Type B pancreatic cell (in vitro differentiated cells): ENCODE measurements at places on chromosomes 6 and 20. TPM values are rescaled to one million over a fixed set of nuclear protein-coding genes. Genes with fewer than 3 reads are reported as not detected.

UBR2 gene
- total RNA-seq: 26.6 and 28.1 TPM in 2 replicates

DNA sequence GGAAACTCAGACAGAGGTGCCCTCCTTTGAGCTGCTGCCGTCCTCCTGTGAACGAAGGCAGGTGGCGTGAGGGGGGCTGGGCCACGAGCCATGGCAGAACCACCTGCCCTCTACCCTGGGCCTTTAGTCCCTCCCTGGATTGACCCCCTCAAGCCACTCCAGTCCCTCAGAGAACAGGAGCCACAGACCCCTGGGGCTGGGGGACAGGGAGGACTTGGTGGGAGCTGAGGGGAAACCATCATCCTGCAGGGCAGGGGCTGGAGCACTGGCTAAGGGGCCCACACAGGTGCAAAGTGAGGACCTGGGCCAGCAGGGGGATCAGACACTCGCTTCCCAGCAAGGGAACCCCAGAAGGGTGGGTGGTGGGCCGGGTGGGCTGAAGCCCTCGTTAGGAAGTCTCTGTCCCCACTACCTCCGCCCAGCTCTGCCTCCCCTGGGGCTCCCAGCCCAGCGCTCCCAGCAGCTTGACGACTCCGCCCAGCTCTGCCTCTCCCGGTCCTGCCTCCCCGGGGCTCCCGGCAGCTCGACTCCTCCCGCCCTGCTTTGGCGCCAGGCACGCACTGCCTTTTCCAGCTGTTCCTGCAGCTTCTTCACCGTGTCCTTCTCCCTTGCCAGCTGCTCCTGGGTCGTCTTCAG, 44.4 kb downstream of the DSTN start:
- DNase-seq: peak; percentile 69
- H3K27me3 ChIP-seq: no peaks in the 10 kb centered on the region
- peak overlapping the region; percentile 79 for H3K27ac ChIP-seq
- peak overlapping the region; percentile 46 for H3K4me3 ChIP-seq
- peaks cover 9% of the 10 kb centered on the region for H3K36me3 ChIP-seq

GRCh38 chr6:63477422-63478040, 94.7 kb upstream of the LOC128125822 start:
- peaks cover 19% of the 10 kb centered on the region for H3K27me3 ChIP-seq
- H3K27ac ChIP-seq: no peak overlapping the region
- H3K36me3 ChIP-seq: no peaks in the 10 kb centered on the region
- H3K4me3 ChIP-seq: no peak overlapping the region
- H3K4me1 ChIP-seq: no peaks in the 10 kb centered on the region

GRCh38 chr6:35569011-35569461, 56.3 kb upstream of the TULP1 start:
- no peak for DNase-seq
- H3K27me3 ChIP-seq: peaks cover 10% of the 10 kb centered on the region
- H3K27ac ChIP-seq: no peak overlapping the region
- no peaks in the 10 kb centered on the region for H3K4me1 ChIP-seq
- no peaks in the 10 kb centered on the region for H3K36me3 ChIP-seq

DNA sequence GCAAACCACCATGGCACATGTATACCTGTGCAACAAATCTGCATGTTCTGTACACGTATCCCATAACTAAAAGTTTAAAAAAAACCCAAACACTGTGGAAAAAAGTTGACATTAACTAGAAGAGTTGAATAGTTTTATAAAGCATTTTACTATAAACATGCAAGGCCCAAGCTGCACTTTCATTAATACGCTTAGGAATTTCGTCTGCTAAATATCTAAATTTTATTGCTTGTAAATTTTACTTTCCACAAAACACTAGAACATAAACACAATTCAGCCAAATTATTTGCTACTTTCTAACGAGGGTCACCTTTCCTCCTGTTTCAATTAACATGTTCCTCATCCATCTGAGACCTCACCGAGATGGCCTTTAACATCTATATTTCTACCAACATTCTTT, 74.4 kb upstream of the MAN1A1 start:
- H3K27ac ChIP-seq: no peak overlapping the region
- H3K27me3 ChIP-seq: no peaks in the 10 kb centered on the region
- H3K4me1 ChIP-seq: no peaks in the 10 kb centered on the region
- DNase-seq: no peak
- H3K36me3 ChIP-seq: no peaks in the 10 kb centered on the region

DNA sequence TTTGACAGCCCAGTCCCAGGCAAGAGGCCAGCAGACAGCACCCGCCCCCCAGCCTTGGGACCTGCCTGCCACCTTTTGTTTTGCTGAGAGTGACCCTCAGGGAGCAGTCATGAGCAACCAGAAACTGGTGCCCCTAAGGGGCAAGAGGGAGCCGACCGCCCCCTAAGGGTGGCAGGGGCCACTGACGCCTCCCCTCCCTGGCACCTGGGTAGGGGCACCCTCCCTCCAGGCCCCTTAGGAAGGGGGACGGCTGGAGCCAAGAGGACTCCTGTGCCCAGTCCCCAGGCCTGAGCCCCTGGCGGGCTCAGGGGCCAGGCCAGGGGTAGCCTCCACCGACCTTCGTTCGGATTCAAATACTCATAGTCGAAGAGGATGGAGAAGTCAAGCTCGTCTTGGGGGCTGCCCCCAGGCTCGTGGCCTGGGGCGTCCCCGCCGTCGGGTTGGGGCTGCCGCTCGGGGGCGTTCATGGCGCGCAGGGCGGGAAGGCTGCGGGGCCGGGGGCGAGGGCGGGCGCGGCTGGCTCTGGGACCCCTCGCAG, 417 bp downstream of the NFATC2 start:
- H3K27me3 ChIP-seq: peaks cover 40% of the 10 kb centered on the region
- peaks cover 14% of the 10 kb centered on the region for H3K4me1 ChIP-seq
- DNase-seq: no peak
- peak overlapping the region; percentile 83 for H3K4me3 ChIP-seq
- H3K27ac ChIP-seq: peak overlapping the region; percentile 87
